Pancreas (tissue), 10 donors: ENCODE measurements at places on chromosomes 2 and 18. TPM values are rescaled to one million over a fixed set of nuclear protein-coding genes. Genes with fewer than 3 reads are reported as not detected.

- DNase-seq = no peak
These were observed 19.3 kb upstream of the CAVIN2 start for GRCh38 chr2:191866195-191866594.

- DNase-seq = peak; percentile 83
These were observed 19.8 kb downstream of the PROC start for GRCh38 chr2:127437781-127438726.

GRCh38 chr2:242017086-242017485 is 147.6 kb downstream of the RTP5 start:
- DNase-seq = peak; percentile 1

- DNase-seq = no peak
These were observed 31.6 kb downstream of the TRAPPC12 start for GRCh38 chr2:3411103-3411502.

The CWC22 gene
- total RNA-seq = 7.4 TPM

- no peak for DNase-seq
These were observed 31.9 kb upstream of the FOSL2 start for GRCh38 chr2:28360718-28361293.
